ENCODE measurements at places on chromosomes 1 and 21.

DNA sequence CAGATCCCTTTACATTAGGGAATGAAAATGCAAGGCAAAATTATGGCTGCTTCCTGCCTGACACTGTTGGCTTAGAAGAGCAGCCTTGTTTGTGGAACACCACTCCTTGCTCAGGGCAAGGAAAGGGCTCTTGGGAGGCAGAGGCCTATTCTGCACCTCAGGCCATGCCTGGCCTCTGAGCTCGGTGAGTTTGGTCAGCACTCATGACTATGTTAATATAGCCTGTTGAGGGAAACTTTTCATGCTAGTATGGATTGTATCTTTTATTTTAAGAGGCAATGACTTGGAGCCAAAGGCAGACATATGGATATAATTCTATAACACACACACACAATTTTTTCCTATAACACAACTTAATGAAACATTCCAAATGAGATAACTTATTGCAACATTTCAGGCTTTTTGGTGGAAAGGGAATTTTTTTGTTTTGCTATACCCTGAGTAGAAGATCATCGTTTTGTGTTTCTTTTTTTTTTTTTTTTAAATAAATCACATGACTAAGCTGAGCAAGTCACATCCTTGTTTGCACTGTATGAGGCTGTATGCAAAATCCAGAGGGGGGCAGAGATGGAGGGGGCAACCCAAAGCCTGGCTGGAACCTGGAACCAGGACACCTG, 5.6 kb upstream of the YRDC start:
- DNase-seq = no peak

DNA sequence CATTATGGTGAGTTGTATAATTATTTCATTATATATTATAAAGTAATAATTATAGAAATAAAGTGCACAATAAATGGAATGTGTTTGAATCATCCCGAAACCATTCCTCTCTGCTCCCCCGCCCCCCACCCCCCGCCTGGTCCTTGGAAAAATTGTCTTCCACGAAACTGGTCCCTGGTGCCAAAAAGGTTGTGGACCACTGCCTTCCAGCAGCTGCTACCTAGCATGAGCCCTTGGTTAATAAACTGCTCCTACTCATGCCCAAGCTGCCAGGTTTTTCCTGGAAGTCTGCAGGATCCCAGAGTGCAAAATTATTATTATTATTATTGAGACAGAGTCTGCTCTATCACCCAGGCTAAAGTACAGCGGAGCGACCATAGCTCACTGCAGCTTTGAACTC, 6.8 kb upstream of the IFNGR2 start:
- DNase-seq = no peak

DNA sequence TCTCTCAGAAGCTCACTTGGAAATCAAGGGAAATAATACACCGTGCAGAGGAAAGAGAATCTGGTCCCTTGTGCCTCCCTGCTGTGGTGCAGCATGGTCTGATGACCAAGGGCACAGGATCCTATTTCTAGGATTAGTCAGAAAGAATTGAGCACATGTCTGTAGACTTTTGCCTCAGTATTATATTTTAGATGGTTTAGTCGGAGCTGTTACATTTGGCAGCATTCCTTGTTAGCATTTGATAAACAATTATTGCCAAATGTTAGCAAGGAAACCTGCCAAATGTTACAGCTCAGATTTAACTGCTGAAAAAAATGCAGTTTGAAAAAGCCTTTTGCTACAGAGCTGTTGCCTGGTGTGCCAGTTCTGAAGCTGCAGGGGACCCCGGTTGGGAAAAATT, 183.5 kb upstream of the DPYD start:
- DNase-seq = no peak

- DNase-seq = no peak
Observed at GRCh38 chr1:65141394-65141793, 6.6 kb upstream of the AK4 start.

- DNase-seq = peak; percentile 42
Observed at GRCh38 chr1:41739061-41739955, 179.4 kb downstream of the HIVEP3 start.

- DNase-seq = no peak
Observed at GRCh38 chr1:214014730-214015129, 27.0 kb downstream of the PROX1 start.

GRCh38 chr1:50747394-50747793, 212.7 kb downstream of the FAF1 start:
- no peak for DNase-seq

- no peak for DNase-seq
Observed at GRCh38 chr1:226531360-226532093, 17.0 kb upstream of the STUM start.

DNA sequence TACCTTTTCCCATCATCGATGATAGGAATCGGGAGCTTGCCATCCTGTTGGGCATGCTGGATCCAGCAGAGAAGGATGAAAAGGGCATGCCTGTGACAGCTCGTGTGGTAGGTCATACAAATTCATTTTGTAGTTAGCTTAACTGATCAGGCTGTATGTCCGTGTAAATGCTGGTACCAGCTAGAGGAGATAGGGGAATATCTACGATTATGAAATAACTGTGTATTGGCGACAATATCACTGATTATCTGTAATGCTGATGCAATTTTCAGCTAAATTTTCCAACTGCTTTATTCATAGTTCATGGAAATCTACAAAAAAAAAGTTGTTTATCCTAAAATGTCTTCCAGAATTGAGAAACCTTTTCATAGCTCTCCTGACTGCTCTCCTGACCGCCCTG, 8.3 kb downstream of the PRDX6 start:
- DNase-seq = no peak

- no peak for DNase-seq
Observed at GRCh38 chr1:59763418-59763817, 51.3 kb upstream of the HOOK1 start.

DNA sequence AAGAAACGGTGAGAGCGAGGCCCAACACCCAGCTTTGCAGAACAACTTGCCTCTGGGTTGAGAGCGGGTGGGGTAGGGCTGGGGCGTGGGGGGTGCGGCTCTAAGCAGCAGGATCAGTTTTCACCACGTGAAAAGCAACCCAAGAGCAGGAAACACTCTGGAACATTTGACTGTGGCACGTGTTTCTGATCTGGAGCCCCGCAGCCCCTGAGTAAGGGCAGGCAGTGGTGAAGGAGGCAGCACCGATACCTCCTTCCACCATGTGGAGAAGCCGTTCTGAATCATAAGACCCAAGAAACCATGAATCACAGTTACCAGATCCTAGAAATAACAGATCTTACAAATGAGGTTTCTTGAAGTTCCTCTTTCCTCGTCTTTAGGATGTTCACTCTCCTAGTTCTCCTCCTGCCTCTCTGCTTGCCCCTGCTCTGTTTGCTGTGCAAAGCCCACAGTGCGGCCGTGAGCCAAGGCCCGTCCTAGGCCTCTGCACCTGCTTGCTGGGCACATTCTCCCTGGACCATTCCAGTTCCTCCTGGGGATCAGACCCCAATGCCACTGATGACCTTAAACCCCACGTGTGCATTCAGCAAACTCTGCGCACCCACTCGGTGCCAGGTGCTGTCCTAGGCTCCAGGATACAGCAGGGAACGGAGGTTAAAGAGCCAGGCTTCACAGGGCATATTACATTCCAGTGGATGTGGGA, 31.9 kb downstream of the SLC1A7 start:
- DNase-seq = no peak
